ENCODE measurements at places on chromosomes 5 and 9.

GRCh38 chr5:90022002-90022710 is 387.4 kb downstream of the CETN3 start:
- DNase-seq = no peak

DNA sequence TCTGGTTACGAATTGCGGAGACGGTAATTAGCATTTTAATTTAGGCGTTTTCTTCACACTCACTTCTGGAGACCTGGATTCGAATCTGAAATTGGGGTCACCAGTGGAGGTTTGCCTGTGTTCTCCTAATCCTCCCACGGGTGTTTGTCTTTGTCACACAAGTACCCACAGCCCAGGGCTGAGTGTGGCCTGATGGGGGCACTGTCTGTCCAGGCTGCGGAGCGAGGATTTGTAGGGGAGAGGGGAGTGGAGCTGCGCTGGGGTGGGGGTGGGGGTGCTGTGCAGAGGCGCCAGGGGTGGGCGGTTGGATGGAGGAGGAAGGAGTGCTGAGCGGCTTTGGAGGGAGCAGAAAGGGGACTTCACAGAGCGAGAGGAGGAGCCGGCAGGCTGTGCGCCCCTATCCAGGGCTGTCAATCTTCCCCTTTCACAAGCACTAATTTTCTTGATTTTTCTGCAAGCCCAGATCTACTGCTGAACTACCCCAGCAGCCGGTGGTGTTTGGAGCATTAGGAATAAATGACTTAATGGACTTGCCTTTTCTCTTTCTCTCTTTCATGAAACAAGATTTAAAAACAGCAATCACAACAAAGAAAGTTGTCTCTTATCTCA is 53.1 kb downstream of the TSPAN17 start:
- DNase-seq = peak; percentile 19

- no peak for DNase-seq
Measured at GRCh38 chr9:83281306-83282255, 218.6 kb upstream of the RASEF start.

DNA sequence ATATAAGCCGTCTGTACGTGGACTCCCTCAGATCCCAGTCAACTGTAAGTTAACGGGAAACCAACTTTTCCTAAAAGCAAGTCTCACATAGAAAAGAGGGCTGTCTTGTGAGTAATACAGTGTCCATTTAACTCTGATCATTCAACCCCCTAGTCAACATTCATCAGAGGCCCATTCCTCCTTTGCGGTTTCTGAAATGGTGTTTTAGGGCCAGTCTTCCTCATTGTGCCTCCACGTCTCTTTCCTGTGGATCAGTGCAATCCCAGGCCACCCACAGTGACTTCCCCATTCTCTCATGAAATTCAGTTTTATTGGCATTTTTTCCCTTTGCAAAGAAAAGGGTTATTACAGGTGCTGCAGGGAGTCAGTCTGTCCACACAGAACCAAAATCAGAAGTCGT is 261.8 kb downstream of the NR3C1 start:
- peak; percentile 81 for DNase-seq

DNA sequence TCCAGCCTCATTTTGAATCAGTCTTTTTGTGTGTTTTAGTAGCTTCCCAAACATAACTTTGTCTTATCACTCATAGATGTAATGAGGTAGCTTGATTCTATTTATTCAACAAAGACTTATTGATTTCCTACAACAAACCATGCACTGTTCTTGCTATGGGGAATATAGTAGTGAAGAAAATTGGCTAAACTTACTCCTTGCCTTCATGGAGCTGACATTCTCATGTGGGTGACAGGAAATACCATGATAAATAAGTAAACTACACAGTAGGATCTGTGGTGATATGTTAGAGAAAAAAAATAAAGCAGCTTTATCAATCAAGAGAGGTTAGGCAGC is 255.7 kb upstream of the TNC start:
- no peak for DNase-seq

GRCh38 chr9:129160712-129161533 is 17.1 kb downstream of the IER5L start:
- DNase-seq = peak; percentile 24

- peak; percentile 15 for DNase-seq
Measured at GRCh38 chr5:173451031-173451430, 122.8 kb upstream of the STC2 start.

DNA sequence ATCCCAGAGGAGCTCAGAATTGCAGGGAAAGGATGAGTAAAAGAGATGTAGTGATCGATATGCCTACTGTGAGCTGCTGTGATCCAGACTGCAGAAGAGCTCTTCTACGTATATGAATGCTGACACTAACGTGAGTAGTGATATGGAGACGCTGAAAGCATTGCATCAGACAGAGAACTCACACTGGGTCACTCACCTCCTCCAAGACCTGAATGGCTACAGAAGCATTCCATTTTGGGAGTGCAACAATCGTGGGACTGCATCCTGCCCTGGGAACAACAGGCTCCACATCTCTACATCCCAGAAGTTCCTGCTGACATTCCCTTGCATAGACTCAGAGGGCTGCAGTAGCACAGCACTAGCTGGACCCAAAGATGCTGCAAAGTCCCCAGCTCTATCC is 755.9 kb upstream of the MEF2C start:
- no peak for DNase-seq

DNA sequence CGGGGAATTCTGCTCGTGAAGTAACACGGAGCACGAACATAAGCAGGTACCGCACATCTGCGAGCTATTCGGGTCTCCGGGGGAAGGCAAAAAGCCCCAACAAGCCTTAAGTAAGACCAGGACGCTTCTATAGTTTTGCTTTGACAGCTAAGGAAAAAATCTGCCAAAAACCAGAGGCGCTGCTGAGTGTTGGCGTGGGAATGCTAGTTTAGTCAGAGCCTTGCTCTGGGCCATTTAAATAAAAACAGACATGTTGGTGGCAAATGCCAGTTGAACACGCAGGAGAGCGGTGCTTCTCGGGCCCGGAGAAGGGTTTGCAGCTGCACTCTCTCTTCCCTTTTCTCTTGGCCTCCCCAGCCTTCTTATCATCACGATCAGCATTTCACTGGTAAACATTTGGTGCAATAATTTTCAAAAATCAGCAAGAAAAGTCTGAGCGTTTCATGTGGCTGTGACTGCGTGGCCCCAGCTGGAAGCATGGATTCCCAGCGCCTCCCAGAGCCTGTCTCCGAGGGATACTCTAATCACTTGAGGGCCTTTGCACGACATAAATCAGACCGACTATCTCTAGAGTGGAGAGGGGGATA is 6.4 kb upstream of the NOTCH1 start:
- DNase-seq = peak; percentile 44

- no peak for DNase-seq
Measured at GRCh38 chr9:116112236-116112635, 41.4 kb upstream of the PAPPA start.

DNA sequence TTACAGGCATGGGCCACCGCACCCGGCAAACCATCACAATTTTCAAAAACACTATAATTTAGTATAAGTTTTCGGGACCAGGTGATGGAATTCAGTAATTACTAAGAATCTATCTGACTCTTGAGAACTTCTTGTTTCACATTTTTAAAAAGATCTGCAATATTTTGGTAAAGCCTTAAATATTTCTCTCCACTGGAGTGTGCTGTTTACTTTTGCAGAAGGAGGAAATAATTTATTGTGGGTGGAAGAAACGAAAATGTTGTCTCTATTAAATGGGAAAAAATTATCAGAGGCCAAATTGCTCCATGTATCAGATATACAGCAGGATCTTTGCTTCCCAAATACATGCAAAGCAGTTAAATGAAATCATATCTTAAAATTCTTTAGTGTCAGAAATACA is 566.8 kb upstream of the CYLC2 start:
- no peak for DNase-seq

DNA sequence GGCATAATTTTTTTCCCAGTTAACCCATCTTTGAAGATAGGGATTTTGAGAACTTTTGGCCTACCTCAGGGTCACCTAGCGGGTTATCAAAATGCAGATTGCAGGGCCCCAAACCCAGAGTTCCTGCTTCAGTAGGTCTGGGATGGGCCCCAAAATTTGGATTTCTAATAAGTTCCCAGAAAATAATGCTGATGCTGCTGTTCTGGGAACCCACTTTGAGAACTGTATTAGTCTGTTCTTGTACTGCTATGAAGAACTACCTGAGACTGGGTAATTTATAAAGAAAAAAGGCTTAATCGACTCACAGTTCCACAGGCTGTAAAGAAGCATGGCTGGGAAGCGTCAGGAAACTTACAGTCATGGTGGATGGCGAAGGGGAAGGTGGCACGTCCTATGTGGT is 182.2 kb upstream of the DMRT1 start:
- no peak for DNase-seq

GRCh38 chr5:133290669-133291240 is 238.9 kb downstream of the HSPA4 start:
- DNase-seq = no peak

DNA sequence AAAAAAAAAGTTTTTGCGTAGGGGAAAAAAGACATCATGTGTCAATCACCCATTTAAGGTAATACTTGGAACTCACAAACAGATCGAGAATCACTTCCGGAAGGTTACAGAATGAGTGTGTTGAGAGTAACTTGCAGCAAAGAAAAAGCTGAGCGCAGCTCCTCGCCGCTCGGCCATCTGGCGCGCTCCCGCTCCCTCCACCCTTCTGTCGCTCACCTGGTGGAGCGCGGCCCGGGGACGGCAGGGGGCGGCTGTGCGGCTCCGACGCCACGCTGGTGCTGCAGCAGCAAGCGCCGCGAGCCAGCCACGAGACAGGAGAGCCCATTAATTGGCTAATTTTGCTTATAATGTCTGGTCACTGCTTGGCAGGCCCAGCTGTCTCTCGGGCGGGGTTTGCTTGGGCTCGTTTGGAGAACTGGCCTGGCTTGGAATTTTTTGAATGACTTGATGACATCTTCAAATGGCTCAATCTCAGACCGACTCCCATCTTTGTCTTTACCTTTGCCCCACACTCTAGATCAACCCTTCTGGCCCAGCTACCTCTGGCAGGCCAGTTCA is 601.8 kb downstream of the CCDC171 start:
- no peak for DNase-seq

DNA sequence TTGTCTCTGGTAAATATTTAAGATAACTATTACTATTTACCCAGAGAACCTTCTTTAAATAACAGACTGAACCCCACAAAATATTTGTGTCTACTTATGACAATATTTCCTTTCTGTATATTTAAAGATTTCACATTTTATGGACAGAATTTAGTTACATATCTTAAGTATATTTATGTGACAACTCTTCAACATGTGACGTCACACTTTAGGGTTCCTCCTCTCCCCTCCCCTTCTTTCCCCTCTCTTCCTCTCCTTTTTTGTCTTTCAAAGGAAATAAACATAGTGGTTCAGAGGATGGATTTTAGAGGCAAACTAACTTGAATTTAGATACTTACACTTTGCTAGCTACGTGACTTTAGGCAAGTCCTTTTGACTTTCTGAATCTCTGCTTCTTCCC is 655.6 kb upstream of the NUDT12 start:
- no peak for DNase-seq

DNA sequence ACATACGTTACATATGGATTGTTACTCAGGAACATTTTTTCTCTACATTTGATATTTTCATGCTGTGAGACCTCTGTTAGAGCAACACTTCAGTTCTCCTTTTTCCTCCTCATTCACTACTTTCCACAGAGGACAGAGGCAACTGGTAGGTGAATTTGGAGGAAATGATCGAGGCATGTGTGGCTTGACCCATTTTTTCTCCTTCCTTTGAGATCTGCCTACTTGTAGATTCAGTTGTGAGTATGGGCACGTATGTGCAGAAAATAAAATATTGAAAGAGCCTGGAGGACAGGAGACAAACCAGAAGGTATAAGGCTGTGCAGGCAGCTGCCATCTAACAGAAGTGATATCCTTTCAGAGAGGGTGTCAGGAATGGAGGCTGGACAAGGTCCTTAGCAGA is 19.2 kb upstream of the KIF2A start:
- no peak for DNase-seq

GRCh38 chr5:169571355-169571754 is 12.2 kb upstream of the SPDL1 start:
- DNase-seq = no peak

DNA sequence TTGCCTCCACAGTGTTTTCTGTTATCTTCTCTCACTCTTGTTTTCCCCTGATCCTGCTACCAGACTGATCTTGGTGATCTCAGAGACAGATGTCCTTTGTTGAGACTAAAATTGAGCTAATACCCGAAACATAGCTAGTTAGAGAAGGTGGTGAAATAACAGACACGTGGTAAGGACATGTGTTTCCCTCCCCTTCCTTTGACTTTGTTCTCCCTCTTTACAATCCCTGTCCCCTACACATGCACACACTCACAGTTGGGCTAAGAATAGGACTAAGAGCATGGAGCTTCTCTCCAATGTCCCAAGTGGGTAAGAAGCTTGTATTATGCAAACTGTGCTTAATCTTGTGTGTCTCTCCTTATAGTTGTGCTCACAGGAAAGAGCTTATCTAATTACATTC is 1603.0 kb upstream of the C9orf72 start:
- no peak for DNase-seq

DNA sequence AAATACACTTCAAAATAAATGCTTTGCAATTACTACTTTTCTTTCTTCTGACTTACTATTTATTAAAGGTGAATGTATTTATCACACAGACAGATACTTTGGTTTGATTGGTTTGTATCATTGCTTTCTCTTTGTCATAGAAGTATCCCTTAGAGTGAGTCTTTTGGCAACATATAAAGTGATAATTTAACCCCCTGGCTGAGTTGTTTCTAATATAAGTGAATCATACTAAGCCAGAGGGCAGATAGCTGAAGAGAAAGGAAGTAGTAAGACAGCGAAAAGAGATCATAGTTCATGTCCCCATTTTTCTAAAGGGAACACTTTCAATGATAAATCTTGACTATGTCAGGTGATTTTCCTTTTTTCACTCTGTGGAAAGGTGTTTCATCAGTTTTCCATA is 38.6 kb downstream of the CAMK4 start:
- DNase-seq = no peak

DNA sequence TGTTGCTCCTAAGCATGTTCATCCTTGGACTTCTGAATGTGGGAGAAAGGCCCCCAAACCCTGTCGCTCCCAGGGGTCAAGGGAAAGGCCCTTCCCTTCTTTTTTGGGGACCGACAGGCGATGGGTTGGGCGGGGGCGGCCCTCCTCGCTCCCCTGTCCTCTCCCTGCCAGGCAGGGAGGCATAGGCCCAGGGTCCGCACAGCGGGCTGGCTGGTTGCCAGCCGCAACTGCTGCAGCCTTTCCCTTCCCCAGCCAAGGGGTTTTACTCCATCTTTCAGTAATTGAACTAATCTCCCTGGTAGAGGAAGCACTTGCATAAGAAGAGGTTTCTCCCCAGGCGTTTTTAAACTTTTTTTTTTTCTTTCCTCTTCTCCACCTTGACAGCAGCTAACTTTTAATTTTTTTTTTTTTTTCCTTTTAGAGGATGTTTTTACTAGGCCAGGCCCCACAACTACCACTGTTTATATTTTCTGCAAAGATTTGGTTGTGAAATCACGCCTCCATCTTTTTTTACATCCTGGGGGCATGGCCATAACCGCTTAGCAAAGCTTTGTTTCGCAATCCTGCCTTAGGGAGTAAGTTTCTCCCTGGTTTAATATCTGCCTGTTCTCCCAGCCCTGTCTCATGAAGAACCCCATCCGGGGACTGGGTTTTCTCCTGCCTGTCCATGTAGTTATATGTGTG is 216.9 kb upstream of the ZNF608 start:
- peak; percentile 73 for DNase-seq

All from inflammatory macrophage treated with lipopolysaccharide for 1 hour (primary cell).